ENCODE measurements at places on chromosomes 11 and 22. TPM values are rescaled to one million over a fixed set of nuclear protein-coding genes. Genes with fewer than 3 reads are reported as not detected.

GRCh38 chr11:102643941-102644340 lies 18.8 kb upstream of the MMP20 start:
- no peak for DNase-seq

DNA sequence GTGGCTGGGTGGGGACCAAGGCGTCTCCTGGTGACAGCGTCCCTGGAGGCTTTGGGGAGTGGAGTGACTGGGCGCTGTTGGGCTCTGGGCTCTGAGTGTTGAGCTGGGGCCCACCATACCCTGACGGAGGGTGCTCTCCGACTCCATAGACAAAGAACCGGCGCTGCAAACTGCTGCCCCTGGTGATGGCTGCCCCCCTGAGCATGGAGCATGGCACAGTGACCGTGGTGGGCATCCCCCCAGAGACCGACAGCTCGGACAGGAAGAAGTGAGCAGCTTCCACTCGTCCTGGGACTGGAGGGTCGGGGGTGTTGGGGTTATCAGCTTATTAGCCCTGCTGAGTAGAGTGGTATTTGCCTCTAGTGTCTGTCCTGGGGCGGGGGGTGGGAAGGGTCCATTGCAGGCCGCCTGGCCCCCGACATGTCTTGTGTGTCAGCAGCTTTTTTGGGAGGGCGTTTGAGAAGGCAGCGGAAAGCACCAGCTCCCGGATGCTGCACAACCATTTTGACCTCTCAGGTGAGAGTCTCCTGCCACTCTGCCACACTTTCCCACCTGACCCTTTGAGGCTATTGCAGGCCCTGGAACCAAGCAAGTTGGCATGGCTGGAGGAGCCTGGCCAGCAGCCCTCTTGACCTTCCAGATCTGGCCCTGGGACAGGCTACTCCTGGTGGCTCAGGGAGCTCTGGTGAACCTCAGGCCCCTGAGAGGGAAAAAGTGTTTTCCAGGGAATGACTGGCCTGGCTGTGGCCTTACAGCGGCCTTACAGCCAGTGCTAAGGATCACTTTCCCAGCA lies 7.6 kb downstream of the CLDN5 start:
- DNase-seq = no peak

- DNase-seq = no peak
Measured at GRCh38 chr11:123413636-123414035, 16.4 kb upstream of the GRAMD1B start.

- no peak for DNase-seq
Measured at GRCh38 chr22:39488563-39489083, 13.5 kb upstream of the MIEF1 start.

- no peak for DNase-seq
Measured at GRCh38 chr11:8239040-8239439, 24.6 kb downstream of the LMO1 start.

GRCh38 chr11:76327756-76328388 lies 53.1 kb downstream of the THAP12 start:
- DNase-seq = no peak

- peak; percentile 54 for DNase-seq
Measured at GRCh38 chr11:125874556-125875124, 12.8 kb upstream of the HYLS1 start.

- no peak for DNase-seq
Measured at GRCh38 chr22:41862160-41862529, 29.2 kb downstream of the SREBF2 start.

DNA sequence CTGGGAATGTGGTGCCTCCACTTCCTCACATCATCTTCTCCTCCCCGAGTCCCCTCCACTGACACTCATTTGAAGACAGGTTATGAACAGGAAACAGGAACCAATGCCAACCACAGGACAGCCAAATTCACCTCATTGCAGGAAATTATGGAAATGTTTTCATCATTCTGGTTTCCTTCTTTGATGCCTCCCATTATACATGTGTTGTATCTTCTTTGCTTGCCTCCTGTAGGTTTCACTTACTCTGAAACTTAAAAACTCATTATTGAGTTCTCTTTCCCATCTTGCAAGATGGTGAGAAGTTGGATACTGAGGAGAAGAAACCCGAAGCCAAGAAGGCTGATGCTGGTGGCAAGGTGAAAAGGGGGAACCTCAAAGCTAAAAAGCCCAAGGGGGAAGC lies 108.5 kb downstream of the PHF21B start:
- no peak for DNase-seq

- DNase-seq = no peak
Measured at GRCh38 chr11:2807801-2808241, 77.8 kb downstream of the CDKN1C start.

The CCDC116 gene
- 0.41 TPM for polyA plus RNA-seq

All from left renal pelvis (tissue), 4 donors.